CD4-positive, alpha-beta T cell treated with Interleukin-15 for 1 hour (primary cell): ENCODE measurements at places on chromosomes 5 and 9.

DNA sequence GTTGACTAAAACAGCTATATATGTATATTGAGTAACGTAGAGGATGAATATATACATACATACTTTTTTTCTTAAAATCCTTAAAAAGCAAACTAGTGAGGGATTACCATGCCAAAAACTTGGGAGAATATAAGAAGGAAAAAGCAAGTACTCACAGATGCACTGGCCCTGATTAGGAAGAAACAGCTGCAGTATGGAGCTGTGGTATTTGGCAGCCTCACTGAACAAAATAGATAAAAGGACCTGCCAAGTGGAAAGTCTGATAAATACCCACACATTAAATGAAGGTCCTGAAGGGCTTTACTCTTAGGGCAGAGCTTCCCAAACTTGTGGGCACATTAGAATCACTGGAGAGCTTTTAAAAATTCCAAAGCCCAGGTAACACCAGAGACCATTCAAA, 80.6 kb downstream of the FEM1C start:
- no peak for DNase-seq

GRCh38 chr9:132099741-132100407, 20.2 kb upstream of the MED27 start:
- no peak for DNase-seq

GRCh38 chr9:70525519-70525918, 111.1 kb upstream of the KLF9 start:
- DNase-seq: no peak

GRCh38 chr5:53403758-53404157, 76.7 kb upstream of the FST start:
- DNase-seq: no peak

DNA sequence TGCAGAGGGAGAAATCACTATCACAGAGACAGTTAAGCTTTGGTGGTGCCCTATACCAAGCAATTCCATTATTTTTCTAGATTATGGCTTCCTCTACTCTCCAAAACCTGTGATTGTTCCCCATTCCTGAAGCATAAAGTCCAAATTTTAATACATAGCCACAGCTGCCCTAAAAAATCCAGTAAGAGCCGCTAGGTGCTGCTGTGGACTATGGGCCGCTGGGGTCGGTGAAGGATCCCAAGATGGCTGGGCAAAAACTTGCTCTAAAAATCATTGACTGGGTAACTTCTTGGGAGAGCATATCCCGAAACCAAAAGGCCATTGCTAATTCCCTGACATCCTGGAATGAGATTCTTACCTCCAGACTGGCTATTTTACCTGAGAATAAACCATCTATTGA, 245.3 kb downstream of the NFIB start:
- no peak for DNase-seq

DNA sequence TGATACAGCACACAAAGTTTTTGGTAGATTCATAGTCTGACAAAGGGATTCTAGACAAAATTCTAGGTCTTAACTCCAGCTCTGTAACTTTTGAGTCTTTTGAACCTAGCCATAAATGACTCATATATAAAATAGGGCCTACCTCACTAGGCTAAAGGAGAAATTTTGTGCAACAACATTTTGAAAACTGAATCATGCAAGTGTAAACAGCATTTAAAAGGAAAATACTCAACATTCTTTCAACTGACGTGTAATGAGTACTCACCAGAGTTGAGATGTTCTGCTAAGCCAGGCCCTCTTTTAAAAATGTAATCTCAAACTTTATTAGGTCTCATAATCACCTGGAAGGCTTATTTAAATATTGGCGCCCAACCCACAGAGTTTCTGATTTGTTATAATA, 113.2 kb downstream of the STK32A start:
- DNase-seq: no peak

DNA sequence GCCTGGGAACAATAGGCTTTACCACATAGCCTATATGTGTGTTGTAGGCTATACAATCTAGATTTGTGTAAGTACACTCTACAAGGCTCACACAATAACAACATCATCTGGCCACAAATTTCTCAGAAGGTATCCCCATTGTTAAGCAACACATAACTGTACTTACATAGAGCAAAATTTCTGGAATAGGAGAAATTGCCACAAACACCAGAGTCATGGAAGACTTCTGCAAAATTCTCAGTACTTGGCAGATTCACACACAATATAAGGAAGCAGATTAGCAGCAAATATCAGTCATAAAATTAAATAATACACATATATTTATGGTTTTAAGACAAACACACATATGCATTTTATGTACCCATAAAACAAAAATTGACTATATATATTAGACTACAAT, 16.4 kb downstream of the GNAQ start:
- DNase-seq: no peak

GRCh38 chr9:128242828-128243214, 33.0 kb downstream of the GOLGA2 start:
- no peak for DNase-seq

GRCh38 chr9:14433351-14434157, 119.6 kb upstream of the NFIB start:
- DNase-seq: no peak

DNA sequence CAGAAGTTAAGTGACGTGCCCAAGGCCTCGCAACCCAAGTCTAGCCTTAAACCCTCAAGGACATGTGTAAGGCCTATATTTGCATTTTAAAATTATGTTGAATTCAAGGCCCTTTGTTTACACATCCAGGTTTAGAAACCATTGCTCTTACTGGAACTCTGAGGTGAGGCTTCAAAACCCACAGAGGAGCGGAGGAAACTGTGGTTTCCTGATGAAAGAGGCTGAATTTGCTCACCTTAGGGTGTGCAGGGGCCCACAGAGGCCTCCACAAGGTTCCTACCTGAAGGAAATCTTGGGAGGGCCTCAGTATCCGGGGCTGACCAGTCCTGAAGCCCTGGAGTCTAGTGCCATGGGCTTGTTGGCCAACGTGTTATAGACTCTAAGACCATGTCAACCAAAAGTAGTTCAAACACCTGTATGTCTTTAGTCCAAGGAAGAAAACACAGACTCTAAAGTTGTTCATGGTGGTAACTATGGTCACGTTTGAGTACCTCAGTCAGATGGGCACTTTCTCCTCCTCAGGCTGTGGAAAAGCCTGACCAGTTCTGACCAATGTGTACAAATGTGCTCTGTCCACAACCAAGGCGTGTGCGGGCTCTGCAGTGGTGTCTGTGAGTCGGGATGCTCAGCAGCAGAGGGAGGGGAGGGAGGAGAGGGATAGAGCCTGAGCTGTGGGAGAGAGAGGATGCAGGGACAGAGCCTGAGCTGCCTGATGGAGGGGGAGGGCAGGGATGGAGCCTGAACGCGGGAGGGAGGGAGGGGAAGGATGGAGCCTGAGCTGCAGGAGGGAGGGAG, 124.6 kb upstream of the ERCC6L2 start:
- DNase-seq: no peak
